ENCODE measurements at places on chromosomes 11 and 22. TPM values are rescaled to one million over a fixed set of nuclear protein-coding genes. Genes with fewer than 3 reads are reported as not detected.

The APOL1 gene
- not detected for total RNA-seq

The ATF4 gene
- 359 TPM for total RNA-seq

The LPXN gene
- 0.78 TPM for total RNA-seq

GRCh38 chr11:72380132-72380503 lies 54.2 kb downstream of the CLPB start:
- peak; percentile 3 for DNase-seq

- DNase-seq = peak; percentile 95
Measured at GRCh38 chr11:132123449-132123848, 753.0 kb downstream of the NTM start.
